GM03348 (cell line): ENCODE measurements at places on chromosomes 7 and 10.
A peak's percentile ranks its signal among the peaks of the same experiment; 100 is the strongest.

- DNase-seq = no peak
Observed at GRCh38 chr10:14191407-14191806, 139.3 kb downstream of the FRMD4A start.

DNA sequence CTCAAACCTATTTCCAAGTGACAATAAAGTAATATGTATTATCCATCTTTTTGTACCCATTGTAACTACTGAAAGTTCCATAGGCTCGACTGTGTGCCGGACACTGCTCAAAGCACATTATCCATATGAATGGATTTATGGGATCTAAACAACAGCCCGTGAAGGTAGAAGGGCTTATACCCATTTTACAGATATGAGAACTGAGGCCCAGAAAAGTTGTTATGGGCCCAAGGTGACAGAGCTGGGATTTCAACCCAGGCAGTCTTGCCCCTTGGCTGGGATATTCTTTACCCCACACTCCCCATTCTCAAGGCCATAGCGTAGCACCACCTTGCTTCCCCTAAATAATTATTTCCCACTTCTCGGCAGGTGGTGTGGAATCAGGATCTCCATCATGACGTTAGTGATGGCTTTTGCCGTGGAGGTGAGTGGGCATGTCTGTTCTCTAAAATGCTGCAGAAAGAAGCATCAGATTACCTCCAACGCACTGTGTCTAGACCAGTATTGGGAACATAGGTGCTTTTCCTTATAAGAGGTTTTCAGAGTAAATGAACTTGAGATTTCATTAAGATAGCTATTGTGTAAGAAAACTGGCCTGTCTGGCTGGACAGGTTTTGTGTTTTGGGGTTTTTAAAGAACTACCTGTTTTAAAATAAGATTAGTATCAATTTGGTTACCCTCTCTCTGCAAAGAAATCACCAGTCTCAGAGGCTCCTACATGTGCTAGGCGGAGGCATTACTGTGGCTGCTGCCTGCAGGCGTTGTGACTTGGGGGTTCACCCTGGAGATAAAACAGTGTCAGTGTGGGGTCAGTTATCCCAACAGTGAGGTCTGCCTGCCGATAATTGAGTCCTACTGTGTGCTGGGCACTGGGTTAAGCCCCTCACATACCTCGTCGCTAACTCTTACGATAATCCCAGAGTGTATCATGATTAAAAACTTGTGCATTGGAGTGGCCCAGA is 85.1 kb upstream of the SDK1 start:
- no peak for DNase-seq

GRCh38 chr7:102215711-102216110 is 71.0 kb upstream of the SH2B2 start:
- no peak for DNase-seq

GRCh38 chr10:88830643-88831268 is 20.9 kb downstream of the ANKRD22 start:
- DNase-seq = no peak

- no peak for DNase-seq
Observed at GRCh38 chr10:32386623-32387260, 39.8 kb upstream of the EPC1 start.

GRCh38 chr7:107387573-107388219 is 82.2 kb upstream of the GPR22 start:
- DNase-seq = no peak

DNA sequence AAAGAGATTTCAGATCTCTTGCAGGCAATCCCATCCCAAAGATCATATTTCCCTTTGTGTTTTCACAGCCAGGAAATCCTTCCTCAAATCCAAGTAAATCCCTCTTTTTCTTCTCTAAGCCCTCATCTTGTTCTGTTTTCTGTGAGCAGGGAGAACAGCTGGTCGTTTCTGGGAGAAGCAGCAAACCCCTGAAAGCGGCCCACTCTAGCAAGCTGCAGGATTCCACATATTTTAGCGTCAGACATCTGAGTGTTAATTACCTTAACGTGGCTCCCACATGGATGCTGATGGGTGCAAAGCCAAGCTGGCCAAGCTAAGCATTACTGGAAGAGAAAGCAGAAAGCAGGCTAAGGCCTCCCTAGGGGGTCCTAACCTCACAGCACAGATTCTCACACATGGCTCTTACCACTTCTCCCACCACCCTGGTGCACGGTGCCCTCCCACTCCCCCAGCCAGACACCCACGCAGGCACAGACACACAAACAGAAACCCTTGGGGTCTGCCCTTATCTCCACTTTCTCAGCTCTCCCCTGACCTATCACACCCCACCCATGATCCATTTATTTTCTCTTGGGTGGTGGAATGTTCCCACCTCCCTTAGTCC is 551.0 kb upstream of the AUTS2 start:
- DNase-seq = no peak

GRCh38 chr7:115009139-115009538 is 87.2 kb downstream of the MDFIC start:
- no peak for DNase-seq

GRCh38 chr7:2068693-2069471 is 163.9 kb downstream of the MAD1L1 start:
- no peak for DNase-seq

GRCh38 chr10:60913071-60913470 is 30.9 kb downstream of the RHOBTB1 start:
- DNase-seq = no peak

DNA sequence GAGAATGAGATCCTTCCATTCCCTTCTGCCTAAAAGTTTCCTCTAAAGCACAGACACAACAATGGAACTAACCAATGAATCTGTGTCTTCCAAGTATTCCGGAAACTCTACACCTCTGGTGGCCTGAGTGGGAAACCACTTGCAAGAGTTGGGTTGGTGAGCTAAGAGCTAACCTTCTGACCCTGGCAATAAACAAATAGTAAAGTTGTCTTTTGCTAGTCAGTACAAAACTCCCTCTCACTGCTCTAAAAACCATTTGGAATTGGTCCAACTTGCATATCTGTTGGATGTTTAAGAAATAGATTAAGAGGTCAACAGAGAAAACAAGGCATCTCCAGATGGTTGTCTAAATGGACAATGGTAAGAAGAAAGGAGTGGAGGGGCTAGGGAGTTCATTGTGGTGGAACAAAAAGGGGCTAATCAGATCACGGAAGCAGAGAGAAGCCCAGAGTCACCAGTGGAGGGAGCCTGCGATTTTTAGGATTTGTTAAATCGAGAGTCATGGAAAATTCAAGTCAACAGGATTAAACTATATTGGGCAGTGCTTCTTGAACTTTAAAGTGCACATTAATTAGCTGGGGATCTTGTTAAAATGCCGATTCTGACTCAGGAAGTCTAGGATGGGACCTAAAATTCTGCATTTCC is 192.3 kb downstream of the EVX1 start:
- DNase-seq = no peak

DNA sequence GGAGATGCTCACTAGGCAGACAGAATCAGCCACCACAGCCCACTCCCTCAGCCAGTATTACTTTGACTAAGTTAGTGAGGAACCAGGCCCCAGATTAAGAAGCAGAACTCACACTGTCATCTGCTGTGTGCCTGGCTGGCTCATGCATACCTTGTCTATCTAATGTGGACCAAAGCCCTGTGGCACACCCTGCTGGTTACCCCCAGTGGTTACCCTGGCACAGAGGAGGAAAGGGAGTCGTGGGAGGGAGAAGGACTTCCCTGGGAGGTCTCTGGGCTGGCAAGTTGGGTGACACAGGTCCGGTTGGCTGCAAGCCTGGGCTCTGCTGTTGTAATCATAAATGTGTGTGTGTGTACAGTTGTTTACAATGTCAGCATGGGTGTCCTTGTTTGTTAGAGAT is 7.5 kb upstream of the SH2D4B start:
- DNase-seq = peak; percentile 30

DNA sequence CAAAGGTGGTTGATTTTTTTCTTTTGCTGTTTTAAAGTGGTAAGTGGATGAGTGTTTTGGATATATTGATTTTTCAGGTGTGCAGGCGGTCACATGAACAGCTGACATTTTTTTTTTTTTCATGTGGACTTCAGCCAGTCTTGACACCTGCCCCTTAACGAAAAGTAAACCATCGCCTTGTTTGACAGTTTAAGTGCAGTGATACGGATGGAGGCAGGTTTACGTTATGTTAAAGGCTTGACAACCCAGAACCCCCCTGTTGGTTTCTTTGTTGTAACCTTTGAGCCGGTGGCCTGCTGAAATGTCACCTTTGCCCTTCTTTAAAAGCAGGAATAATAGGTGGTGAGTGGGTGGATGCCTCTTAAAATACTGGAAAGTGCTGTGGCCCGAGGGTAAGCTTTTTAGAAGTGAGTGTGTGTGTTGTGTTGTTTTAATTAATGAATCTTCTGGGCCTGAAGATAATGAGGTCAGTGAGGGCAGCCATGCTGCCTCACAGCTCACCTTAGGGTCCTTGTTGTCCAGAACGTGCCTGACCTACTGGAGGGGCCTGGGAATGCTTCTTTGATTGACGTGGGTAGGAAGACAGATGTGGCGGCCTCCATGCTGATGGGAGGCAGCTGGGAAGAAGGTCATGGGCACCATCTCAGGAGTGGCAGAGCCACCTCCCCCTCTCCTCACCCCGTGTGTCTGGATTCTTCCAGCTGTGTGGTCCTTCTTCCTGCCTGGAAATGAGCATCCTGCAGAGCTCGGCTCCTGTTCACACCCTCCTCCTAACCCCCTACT is 69.8 kb downstream of the TCF7L2 start:
- DNase-seq = no peak

- DNase-seq = no peak
Observed at GRCh38 chr10:13649844-13650520, 63.2 kb downstream of the PRPF18 start.

GRCh38 chr10:32150532-32151101 is 94.4 kb upstream of the KIF5B start:
- DNase-seq = no peak

GRCh38 chr7:98125759-98126158 is 19.1 kb downstream of the LMTK2 start:
- DNase-seq = no peak

DNA sequence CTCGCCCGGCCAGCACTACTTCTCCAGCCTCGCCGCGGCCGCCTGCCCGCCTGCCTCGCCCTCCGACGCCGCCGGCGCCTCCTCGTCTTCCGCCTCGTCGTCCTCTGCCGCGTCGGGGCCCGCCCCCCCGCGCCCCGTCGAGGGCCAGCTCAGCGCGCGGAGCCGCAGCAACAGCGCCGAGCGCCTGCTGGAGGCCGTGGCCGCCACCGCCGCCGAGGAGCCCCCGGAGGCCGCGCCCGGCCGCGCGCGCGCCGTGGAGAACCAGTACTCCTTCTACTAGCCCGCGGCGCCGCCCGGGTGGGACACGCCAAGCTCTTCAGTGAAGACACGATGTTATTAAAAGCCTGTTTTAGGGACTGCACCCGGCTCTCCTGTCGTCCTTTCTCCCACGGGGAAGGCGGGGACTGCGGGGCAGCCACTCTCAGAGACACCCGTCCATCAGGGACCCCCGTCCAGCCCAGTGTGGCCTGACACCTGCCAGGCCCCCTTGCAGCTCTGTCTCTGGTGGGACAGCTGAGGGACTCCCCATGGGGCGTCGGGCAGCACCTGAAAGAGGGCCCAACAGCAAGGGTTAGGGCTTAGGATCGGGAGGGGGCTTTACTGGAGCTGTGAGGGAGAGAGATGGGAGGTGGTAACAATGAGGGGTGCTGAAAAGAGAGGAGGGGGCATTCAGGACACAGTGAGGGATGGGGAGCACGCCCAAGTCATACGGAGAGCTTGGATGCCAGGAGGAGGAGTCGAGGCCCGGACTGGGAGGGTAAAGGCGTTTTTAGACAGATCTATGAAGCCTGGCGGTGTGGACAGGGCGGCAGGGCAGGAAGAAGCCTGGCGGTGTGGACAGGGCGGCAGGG is 34.7 kb downstream of the SPDYE6 start:
- DNase-seq = peak; percentile 6

GRCh38 chr10:73591935-73592699 is 975 bp upstream of the USP54 start:
- peak; percentile 66 for DNase-seq

DNA sequence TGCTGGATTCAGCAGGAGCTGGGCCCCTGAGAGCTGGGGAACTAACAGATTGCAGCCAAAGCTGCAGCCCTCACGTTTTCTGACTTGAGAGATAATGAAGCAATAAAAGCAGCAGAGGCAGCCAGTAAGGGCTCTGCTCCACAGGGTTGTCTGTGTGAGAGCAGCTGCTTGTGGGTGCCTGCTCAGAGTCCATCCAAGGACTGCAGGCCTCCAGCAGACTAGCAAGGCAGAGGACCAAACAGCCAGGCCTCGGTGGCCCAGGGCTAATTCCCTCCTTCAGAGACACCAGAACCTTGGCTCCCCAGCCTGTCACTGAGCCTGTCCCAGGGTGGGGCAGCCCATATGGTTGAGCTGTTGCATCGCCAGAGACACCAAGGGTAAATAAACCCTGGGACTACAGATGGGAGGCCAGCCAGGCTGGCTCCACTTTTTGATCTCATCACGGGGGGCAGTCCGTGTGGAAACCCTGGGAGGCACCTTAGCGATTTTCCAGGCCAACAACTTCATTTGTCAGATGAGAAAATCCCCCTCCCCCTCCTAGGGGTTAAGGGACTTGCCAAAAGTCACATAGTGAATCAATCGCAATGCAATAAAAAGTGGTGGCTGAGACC is 229.2 kb downstream of the WDR11 start:
- DNase-seq = no peak

DNA sequence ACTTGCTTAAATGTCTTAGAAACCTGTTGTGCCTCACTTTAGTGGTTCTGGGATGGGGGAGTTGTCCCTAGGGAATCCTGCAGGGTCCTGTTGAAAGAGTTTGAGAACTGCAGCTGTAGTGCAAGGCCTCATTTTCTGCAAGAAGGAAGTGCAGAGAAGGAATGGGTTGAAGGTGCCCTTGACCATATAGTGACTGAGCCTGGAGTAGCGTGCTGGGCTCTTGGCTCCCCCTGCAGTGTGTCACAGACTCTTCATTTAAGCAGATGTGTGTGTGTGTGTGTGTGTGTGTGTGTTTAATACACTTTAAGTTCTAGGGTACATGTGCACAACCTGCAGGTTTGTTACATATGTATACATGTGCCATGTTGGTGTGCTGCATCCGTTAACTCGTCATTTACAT is 92.2 kb downstream of the GRK5 start:
- DNase-seq = no peak

GRCh38 chr10:79372871-79373270 is 25.6 kb downstream of the PPIF start:
- no peak for DNase-seq

DNA sequence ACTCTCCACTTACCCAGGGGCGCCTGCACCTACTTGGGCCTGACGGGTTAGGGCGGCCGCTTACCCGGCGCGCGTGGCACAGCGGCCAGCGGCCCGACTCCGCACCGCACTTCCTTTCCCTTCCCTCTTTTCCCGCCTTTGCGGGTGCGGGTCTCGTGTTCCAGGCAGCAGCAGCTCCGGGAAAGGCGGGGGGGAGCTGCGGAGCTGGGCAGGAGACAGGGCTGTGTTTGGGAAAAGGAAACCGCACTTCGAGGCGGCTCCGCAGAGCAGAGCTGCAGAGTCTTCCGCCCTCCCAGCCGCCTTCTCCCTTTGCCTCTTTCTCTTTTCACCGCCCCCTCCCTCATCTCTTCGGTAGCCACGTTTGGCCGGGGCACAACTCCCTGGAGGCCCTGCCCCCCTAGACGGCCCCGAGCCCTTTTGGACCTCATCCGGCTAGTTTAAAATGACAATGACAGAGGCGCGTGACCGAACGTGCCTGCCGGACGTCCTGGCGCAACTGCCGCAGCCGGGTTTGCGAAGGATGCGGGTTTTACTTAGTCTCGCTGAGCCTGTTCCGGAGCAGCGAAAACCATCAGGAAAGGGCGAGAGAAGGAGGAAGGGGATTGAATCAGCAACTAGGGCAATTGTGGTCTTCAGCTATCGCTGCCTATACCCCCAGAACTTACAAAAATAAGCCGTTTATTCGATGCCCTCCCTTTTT is 7.9 kb upstream of the PAX2 start:
- no peak for DNase-seq

GRCh38 chr10:128498746-128499145 is 372.5 kb upstream of the MKI67 start:
- DNase-seq = no peak
